ENCODE measurements at places on chromosomes 2 and 18.

DNA sequence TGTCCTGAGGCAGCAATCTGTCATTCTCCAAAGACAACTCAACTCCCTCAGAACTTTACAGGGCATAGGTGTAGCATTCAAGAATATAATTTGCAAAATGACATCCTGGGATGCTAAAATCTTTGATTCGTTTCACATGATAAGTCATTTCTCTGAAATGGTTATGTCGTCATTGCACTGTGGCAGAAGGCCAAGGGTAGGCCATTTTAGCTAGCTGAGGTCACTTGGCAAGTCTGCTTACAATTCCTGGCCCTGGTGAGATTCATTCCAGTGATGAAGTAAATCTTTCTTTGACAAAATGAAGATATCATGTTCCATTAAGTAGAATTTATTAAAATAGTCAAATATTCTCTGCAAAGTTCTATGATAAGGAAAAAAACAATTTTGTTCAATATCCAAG is 1410.3 kb upstream of the LRRTM1 start:
- DNase-seq: no peak

- no peak for DNase-seq
These were observed 100.1 kb downstream of the WDPCP start for GRCh38 chr2:63488118-63488713.

GRCh38 chr18:48992791-48993555 is 42.2 kb upstream of the SMAD7 start:
- no peak for DNase-seq

- DNase-seq: no peak
These were observed 265.0 kb upstream of the TRIB2 start for GRCh38 chr2:12451726-12452125.

- DNase-seq: no peak
These were observed 38.0 kb downstream of the CYP1B1 start for GRCh38 chr2:38037757-38038621.

DNA sequence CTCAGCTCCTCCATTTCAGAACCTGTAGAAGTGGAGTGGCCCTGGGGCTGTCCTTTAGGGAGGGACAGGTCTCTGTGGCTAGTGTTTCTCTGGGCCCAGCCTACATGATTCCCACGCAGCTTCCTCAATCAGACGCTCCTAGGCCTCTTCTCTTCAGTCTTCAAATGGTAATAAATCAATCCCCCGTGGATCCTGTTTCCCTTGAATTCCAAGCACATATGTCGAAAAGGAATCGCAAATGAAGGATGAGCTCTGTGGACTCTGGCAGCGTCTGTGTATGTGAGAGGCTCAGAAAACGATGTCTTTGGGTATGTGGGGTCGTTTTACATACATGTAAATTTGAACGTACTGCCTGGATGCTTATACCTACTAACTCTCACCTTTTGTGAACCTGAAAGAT is 98.5 kb upstream of the ST8SIA3 start:
- DNase-seq: no peak

GRCh38 chr2:132738223-132738622 is 68.2 kb upstream of the LYPD1 start:
- DNase-seq: no peak

GRCh38 chr2:219573166-219573565 is 1.1 kb downstream of the INHA start:
- DNase-seq: no peak

DNA sequence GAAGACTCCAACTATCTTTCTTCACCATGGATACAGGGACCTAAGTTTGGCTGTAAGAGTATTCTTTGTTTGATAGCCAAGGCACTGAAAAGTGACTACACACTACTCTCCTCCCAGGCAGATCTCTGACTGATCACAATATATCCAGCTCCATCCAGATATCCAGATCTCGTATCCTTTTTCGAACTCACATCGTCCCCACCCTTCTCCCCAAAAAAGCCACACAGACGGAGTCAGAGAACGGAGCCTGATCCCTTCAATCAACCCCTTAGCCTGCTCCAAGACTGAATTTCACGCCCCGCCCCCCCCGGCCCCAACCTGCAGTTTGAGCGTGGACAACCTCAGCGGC is 533 bp downstream of the DHX57 start:
- no peak for DNase-seq

DNA sequence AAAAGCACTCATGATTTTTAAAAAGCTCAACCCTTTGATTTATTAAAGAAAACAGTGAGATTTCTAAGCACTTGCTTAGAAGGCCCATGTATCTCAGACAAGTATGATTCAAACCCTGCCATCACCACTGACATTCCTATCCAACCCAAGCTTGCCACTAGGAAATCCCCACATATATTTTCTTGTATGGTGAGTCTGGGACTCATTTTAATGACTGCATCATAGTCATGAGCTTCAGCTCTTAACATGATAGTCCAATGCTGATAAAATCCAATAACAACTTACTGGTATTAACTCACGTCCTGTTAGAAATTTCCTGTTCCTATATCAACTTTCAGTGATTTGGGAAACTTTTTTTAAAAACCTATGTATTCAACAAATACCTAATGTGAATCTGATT is 39.4 kb upstream of the NCKAP5 start:
- DNase-seq: no peak

DNA sequence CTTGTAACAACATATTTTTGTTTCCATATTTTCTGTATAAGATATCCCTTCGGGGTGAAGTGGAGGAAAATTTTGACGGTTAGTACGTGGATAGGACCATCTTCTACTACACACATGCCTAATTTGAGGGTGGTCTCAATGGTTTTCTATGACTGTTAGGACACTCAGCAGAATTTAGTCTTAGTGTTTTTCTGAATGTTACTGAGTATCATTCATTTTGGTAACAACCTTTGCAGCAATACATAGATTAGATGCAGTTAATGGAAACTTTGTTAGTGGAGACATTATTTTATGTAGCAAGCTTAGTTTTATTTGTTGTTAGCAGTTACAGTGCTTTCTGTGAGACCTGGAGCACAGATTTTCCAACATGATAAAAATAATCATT is 1.6 kb downstream of the ITGAV start:
- no peak for DNase-seq

GRCh38 chr2:54560146-54560881 is 104.2 kb downstream of the SPTBN1 start:
- DNase-seq: no peak

GRCh38 chr2:216302981-216303676 is 69.2 kb downstream of the MARCHF4 start:
- DNase-seq: no peak

DNA sequence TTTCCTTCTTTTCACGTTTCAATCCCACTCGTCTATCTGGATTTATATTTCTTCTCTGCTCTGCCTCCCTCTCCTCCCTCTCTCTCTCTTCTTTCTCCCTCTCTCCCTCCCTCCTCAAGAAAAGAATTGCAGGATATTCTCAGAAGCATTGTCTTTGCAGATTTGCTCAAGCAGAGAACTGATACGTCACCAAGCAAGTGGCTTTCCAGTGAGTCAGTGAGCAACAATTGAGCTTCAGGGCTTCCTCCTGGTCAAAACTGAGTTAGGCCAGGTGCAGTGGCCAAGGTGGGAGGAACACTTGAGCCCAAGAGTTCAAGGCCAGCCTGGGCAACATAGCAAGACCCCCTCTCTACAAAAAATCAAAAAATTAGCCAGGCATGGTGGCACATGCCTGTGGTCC is 151.1 kb downstream of the SMAD2 start:
- DNase-seq: no peak

DNA sequence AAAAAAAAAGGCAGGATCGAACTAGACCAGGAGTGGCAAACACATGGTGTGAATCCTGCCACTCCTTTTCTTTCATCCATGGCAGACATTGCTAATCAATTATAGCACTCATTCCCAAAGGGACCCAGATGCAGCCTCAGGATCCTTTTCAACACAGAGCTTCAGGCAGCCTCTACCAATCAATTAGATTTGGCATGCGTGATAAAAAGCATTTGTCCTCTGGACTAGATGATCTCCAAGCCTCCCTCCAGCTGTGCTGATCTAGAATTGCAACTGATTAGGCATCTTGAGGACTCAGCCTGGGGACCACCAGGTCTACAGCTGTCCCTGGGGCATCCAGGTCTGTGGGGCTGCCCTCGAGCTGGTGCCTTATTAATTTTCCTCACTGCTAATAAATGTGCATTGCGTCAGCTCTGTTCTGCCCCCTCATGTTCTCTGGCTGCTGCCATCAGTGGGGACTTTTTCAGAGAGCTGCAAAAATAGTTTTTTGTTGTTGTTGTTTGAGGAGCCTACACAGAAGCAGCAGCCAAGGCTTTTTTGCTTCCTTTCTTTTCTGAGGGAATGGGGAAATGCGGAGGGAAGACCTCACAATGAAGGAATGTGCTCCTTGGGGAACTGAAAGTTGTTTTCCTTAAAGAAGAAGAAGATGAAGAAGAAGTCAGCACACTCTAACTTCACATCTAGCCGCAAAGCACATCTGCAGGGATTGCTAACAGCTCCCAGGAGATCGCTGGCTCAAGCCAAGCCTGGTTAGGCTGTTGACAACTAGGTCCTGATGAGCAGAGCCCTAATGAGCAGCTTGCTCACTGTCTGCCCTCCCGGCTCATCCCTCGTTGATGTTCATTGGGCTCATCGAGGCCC is 8.8 kb upstream of the ATOH8 start:
- DNase-seq: no peak

DNA sequence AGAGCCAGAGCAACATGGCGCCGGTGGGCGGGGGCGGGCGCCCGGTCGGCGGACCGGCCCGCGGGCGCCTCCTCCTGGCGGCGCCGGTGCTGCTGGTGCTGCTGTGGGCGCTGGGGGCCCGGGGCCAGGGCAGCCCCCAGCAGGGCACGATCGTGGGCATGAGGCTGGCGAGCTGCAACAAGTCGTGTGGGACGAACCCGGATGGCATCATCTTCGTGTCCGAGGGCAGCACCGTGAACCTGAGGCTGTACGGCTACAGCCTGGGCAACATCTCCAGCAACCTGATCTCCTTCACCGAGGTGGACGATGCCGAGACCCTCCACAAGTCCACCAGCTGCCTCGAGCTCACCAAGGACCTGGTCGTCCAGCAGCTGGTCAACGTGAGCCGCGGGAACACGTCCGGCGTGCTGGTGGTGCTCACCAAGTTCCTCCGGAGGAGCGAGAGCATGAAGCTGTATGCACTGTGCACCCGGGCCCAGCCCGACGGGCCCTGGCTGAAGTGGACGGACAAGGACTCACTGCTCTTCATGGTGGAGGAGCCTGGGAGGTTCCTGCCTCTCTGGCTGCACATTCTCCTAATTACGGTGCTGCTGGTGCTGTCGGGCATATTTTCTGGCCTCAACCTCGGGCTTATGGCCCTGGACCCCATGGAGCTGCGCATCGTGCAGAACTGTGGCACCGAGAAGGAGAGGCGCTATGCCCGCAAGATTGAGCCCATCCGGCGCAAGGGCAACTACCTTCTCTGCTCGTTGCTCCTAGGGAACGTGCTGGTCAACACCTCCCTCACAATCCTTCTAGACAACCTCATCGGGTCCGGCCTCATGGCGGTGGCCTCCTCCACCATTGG is 507 bp downstream of the CNNM4 start:
- no peak for DNase-seq

DNA sequence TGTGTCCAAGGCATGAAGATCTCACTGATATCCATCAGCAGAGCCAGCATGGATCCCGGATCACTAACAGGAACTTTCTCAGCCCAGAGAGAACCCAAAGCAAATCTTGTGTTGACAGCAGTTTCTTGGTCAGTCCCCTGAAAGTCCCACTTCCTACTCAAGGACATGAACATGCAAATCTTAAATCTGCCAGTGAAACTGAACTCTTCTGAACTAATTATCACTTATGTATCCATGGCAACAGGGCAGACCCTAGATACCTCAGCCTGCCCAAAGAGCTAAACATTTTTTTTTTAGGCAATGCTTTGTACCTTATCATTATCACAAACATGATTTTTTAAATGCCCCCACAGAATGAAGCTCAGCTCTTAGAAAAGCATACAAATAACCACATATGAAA is 127.8 kb upstream of the DDX18 start:
- DNase-seq: no peak

- DNase-seq: no peak
These were observed 774 bp upstream of the FZD7 start for GRCh38 chr2:202032846-202033316.

GRCh38 chr18:77366720-77367641 is 117.3 kb downstream of the GALR1 start:
- no peak for DNase-seq

DNA sequence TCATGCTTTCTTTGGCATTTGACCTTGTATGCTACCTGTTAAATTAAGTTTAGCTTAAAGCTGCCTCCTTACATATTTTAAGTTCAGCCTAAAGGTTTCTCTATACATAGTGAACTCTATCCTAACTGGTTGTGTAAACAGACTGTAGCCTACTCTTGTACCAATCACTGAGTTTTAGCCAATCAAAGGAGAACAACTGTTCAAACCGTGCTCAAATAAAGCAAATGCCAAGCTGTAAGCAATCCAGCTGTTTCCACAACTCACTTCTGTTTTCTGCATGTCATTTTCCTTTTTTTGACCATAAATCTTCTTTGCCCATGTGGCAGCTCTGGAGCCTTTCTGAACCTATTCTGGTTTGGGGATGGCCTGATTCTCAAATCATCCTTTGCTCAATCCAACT is 1603.8 kb upstream of the ACVR2A start:
- no peak for DNase-seq

GRCh38 chr2:11056614-11057013 is 98.7 kb upstream of the SLC66A3 start:
- no peak for DNase-seq

- no peak for DNase-seq
These were observed 235.9 kb downstream of the EIPR1 start for GRCh38 chr2:3141696-3142095.

- no peak for DNase-seq
These were observed 17.1 kb downstream of the SPIRE1 start for GRCh38 chr18:12640881-12641200.

GRCh38 chr2:98026292-98026691 is 30.5 kb upstream of the TMEM131 start:
- DNase-seq: no peak

GRCh38 chr2:189092936-189093335 is 86.6 kb downstream of the COL5A2 start:
- DNase-seq: no peak

GRCh38 chr18:31203096-31203793 is 40.6 kb upstream of the DSC1 start:
- DNase-seq: no peak

DNA sequence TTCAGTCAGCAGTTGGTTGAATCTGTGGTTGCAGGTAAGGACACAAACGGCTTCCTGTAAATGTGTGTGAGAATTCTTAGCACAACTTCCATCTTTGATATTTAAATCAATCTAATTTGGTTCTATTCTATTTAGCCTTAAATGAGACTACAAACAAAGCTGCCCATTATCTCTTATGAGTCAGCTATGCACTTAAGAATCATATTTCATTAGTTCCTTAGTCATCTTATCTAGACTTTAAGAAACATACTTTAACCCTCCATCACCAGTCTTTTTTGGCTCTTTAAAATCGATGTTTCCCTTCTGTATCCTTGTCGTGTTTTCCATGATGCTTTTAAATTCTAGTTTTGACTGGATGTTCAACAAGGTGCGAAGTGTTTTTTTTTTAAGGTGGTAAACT is 114.4 kb upstream of the TMEM200C start:
- no peak for DNase-seq

GRCh38 chr2:138979131-138979785 is 199.1 kb upstream of the NXPH2 start:
- DNase-seq: no peak
